ENCODE measurements at places on chromosomes 1 and 21.

DNA sequence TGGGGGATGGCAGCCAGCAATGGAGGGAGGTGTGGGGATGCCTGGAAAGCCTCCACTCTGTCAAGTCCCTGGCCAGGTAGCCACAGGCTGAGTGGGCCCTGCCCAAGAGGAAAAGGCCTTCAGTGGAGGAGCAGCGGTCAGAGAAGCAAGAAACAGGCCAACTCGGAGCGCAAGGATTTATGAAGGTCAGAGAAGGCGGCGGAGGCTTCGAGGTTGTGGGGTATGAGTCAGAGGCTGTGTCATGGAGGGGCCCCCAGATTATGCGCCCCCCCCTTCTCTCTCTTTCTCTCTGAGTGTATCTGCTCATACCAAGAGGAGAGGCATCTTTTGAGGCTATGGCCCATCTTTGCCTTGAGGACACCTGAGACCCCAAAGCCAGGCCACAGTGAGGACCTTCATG, 99.5 kb downstream of the CASZ1 start:
- no peak for DNase-seq

DNA sequence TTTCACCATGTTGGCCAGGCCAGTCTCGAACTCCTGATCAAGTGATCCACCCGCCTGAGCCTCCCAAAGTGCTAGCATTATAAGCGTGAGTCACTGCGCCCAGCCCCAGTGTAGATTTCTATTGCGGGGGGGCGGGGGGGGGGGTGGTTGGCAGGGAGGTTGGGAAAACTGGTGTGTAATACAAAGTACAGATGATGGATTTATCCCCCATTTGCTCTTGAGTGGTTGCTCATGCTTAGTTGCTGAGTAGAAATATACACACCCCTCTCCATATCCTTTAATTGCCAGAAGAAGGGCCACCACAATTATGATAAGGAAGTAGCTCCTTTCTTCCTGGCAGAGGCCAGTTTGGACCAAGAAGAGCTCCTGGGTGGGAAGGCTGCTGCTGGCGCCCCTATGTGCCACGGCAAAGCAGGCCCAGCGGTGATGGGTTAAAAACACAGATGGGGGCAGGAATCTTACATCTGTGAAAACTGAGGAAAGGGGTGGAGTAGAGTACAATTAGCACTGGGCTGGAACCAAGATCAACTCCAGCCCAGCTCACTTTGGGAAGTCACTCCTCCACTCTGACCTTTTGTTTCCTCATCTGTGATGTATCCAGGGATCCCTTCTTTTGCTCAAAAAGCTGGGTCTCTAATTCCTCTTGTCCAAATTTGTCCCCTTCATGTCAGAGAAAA, 55.2 kb downstream of the MRPL37 start:
- DNase-seq, result no peak

DNA sequence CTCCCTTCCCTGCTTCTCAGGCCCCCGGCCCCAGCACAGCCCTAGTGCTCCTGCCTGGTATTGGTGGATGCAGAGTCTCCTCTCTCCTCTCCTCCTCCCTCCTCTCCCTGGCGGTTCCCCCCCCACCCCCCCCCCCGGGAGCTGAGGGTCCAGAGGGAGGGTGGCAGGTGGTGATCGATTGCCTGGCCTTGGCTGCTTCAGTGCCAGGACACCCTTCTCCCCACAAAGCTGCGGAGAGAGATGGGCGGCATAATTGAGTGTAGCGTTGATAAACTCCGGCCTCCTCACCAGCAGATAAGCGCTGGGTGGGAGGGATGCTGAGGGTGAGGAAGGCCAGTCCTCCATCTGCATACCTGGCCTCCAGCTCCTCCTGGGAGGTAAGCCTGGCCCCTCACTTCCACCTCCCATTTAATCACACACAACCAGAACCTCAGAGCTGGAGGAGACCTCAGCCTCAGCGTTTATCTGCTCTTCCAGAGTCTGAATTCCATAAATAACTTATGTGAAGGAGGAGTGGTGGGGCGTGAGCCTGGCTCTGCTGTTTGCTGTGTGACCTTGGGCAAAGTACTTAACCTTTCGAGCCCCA, 60.8 kb downstream of the LRRN2 start:
- DNase-seq, result no peak

DNA sequence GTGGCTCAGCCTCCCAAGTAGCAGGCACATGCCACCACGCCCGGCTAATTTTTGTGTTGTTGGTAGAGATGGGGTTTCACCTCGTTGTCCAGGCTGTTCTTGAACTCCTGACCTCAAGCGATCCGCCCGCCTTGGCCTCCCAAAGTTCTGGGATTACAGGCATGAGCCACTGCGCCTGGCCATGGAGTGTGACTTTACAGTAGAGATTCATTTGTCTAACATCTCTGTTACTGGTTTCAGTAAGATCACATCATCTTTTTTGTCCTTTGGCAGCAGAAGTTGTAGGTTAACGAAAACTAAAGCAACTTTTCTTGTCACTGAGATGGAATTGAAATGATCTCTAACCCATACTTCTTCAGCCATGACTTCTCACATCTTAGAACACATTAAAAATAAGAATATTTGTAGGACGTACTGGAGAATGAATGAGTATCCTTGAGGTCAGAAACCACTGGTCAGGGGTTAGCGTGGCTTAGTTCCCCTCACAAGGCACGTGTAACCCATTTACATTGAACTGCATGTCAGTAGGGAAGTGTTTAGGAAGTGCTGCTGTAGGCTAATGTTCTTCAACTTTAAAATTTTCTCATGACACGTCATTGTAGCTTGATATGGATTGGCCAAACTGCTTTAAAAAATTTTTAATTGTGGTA, 75.9 kb downstream of the CAMTA1 start:
- no peak for DNase-seq

DNA sequence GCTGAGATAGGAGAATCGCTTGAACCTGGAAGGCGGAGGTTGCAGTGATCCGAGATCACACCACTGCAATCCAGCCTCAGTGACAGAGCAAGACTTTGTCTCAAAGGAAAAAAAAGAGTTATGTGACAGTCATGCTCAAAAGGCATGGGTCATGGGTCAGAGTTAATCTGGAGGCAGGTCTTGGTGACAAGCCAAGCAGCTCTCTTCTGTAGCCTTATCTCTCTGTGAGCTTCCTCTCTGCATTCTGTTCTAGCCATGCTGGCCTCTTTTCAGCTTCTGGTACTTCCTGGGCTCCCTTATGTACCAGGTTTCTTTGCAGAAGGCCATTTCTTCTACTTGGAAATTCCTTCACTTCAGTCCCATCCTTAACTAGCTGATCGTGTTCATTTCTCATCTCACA, 63.6 kb downstream of the NGF start:
- DNase-seq, result no peak

GRCh38 chr1:38475624-38476005, 384.0 kb downstream of the RRAGC start:
- DNase-seq, result no peak

Measured in SHP77 (cell line).